Activated CD4-positive, alpha-beta memory T cell treated with anti-CD3 and anti-CD28 coated beads, Interleukin-2, amount 10 ng/mL, durations not matched to agents 7 days and 5 days (primary cell): ENCODE measurements at places on chromosomes 2 and 18. TPM values are rescaled to one million over a fixed set of nuclear protein-coding genes. Genes with fewer than 3 reads are reported as not detected.

The ZNF385B gene
- total RNA-seq: not detected

The SERPINB10 gene
- not detected for total RNA-seq

- DNase-seq: no peak
Measured at GRCh38 chr2:140842110-140842509, 1288.7 kb downstream of the LRP1B start.

GRCh38 chr2:67295406-67295805 is 101.7 kb upstream of the ETAA1 start:
- no peak for DNase-seq

- peak; percentile 62 for DNase-seq
Measured at GRCh38 chr2:227238238-227239237, 74.1 kb downstream of the COL4A3 start.
